ENCODE measurements at places on chromosomes 2 and 18. TPM values are rescaled to one million over a fixed set of nuclear protein-coding genes. Genes with fewer than 3 reads are reported as not detected.

- H3K4me3 ChIP-seq: no peak overlapping the region
- H3K27ac ChIP-seq: no peak overlapping the region
- H3K36me3 ChIP-seq: no peaks in the 10 kb centered on the region
- DNase-seq: no peak
- H3K27me3 ChIP-seq: no peaks in the 10 kb centered on the region
- H3K4me1 ChIP-seq: no peaks in the 10 kb centered on the region
These were observed 197.0 kb upstream of the MEIS1 start for GRCh38 chr2:66237803-66238379.

GRCh38 chr2:150286730-150287362 lies 200.6 kb downstream of the RND3 start:
- DNase-seq: no peak
- H3K27ac ChIP-seq: no peak overlapping the region
- H3K27me3 ChIP-seq: no peaks in the 10 kb centered on the region
- no peaks in the 10 kb centered on the region for H3K36me3 ChIP-seq

POTEE gene
- 0.11 TPM for total RNA-seq

DNA sequence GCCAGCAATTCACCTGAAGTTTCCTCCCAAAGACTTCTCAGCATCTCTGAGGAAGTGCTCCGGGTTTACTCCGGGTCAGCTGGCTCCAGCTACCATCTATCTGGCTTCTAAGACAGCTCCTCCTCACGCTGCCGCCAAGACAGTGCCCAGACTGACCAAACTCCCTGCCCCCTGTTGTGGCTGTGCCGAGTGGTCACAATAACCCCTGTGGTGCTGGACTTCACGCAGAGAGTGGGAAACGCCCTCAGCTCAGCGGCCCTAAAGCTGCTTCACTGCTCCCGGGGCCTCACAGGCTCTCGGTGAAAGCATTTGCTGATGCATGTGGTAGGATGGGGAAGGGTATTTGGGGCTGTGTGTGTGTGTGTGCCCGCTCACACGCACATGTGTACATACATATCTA lies 154.8 kb upstream of the ZNF236 start:
- no peaks in the 10 kb centered on the region for H3K4me1 ChIP-seq
- no peaks in the 10 kb centered on the region for H3K36me3 ChIP-seq
- no peak overlapping the region for H3K4me3 ChIP-seq
- DNase-seq: no peak
- no peak overlapping the region for H3K27ac ChIP-seq

KLF11 gene
- 26.7 TPM for total RNA-seq

- no peak overlapping the region for H3K27ac ChIP-seq
- DNase-seq: no peak
- no peaks in the 10 kb centered on the region for H3K36me3 ChIP-seq
- no peaks in the 10 kb centered on the region for H3K4me1 ChIP-seq
These were observed 48.5 kb downstream of the SOCS6 start for GRCh38 chr18:70337139-70337972.

- H3K36me3 ChIP-seq: peaks cover 34% of the 10 kb centered on the region
- H3K4me3 ChIP-seq: no peak overlapping the region
- H3K4me1 ChIP-seq: peaks cover 55% of the 10 kb centered on the region
- no peak overlapping the region for H3K27ac ChIP-seq
- DNase-seq: no peak
These were observed 18.0 kb downstream of the RNF125 start for GRCh38 chr18:32036506-32037180.

Data from CD4-positive, alpha-beta T cell (primary cell).